ENCODE measurements at places on chromosomes 1 and 21.

DNA sequence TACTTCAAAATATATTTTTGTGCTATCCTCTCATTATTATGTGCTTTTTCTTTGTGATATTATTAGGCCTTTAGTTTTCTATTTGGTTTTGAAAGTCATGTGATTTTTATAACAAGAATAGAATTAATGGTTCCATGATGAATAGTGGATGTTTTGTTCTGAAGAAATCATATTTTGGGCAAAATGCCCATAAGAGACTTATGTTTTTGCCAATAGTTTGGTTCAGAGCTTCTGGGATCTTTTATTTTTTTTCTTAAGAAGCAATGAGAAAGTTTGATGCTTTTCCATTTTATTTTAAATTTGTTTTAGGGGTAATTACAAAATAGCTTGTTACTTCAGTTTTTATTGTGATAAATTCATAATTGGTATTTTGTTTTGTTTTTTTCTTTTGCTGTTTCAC, 49.8 kb downstream of the LYPLAL1 start:
- DNase-seq = no peak

DNA sequence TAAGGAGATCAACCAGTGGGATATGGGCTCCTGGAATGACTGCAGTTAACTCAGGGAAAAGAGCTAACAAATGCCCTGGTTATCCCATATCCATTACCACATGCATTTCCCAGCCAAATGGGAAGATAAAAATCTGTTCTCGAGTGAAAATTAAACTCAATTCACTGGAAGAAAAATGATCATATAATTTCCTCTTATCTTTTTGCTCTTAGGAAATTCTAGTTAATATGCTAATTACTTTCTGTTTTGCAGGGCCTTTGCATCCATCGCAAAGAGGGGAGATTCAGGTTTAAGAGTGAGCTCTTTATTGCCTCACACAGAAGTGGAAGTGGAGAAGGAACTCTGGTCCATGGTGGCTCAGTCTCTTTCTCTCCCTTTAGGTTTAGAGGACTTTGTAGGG, 3.9 kb upstream of the IL24 start:
- no peak for DNase-seq

GRCh38 chr1:215484171-215484939, 82.7 kb upstream of the KCTD3 start:
- no peak for DNase-seq

- DNase-seq = peak; percentile 50
Observed at GRCh38 chr1:18901952-18902522, 318 bp downstream of the ALDH4A1 start.

GRCh38 chr1:182601416-182601786, 2.8 kb downstream of the RGS16 start:
- DNase-seq = peak; percentile 82

- DNase-seq = no peak
Observed at GRCh38 chr21:34612056-34612455, 2.9 kb downstream of the RCAN1 start.

DNA sequence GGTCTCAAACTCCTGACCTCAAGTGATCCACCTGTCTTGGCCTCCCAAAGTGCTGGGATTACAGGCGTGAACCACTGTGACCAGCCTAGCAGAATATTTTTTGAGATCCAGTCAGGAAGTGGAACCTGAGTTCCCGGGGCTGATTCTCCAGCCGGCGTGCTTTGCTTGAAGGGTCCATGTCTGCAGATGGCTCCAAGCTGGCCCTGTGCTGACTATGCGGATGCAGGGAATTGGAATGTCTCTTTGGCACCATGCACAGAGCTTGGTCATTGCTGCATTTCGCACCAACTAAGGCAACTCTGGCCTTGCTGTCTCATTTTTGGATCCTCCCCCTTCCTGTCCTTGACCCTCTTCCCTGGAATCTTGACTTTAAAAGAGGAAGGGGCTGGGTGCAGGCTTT, 28.1 kb downstream of the ARHGEF10L start:
- no peak for DNase-seq

GRCh38 chr21:43907751-43908150, 42.7 kb downstream of the AGPAT3 start:
- no peak for DNase-seq

DNA sequence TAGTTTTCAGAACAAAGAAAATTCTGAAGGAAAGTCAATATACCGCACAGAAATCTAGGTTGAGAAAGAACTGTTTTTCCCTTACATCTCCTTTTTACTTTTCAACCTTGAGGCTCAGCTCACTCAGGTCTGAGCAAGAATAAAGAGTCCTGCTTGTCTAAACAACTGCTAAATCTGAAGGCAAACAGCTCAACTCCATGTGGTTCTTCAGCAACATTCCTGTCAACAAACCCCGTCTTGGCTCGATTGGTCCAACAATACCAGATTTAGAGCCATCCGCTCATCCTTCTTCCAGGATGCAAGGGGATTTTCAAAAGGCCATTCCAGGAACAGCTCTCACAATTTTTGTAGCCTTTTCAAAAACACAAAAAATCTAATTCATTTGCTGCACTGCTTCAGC, 119.8 kb downstream of the HLCS start:
- DNase-seq = no peak

DNA sequence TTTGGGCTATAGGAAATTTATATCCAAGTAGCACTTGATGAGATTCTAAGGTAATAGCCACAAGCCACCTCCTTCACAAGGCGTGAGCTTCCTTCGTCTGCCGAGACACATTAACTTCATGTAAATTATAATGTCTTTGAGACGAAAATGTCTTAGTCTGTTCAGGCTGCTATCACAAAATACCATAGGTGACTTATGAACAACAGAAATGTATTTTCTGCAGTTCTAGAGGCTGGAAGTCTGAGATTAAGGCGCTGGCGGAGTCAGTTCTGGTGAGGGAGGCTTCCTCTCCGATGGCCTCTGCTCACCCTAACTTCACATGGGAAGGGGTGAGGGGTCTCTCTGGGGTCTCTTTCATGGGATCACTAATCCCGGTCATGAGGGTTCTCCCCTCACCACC, 133.0 kb downstream of the ETS2 start:
- DNase-seq = no peak

DNA sequence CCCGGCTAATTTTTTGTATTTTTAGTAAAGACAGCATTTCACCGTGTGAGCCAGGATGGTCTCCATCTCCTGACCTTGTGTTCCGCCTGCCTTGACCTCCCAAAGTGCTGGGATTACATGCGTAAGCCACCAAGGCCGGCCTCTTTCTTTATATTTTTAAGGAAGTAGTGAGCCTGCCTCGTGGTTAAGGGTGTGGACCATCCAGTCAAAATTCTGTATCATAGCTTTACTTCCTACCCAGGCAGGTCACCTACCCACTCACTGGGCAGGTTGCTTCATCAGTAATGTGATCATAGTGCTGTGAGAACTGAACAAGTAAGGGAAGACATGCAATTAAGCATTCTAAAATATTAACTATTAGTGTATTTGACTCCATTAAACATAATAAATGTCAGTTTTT, 8.1 kb upstream of the ACOT7 start:
- no peak for DNase-seq

- DNase-seq = no peak
Observed at GRCh38 chr1:204615881-204616280, 69.7 kb downstream of the LRRN2 start.

GRCh38 chr1:107990606-107991005, 25.6 kb upstream of the VAV3 start:
- no peak for DNase-seq

DNA sequence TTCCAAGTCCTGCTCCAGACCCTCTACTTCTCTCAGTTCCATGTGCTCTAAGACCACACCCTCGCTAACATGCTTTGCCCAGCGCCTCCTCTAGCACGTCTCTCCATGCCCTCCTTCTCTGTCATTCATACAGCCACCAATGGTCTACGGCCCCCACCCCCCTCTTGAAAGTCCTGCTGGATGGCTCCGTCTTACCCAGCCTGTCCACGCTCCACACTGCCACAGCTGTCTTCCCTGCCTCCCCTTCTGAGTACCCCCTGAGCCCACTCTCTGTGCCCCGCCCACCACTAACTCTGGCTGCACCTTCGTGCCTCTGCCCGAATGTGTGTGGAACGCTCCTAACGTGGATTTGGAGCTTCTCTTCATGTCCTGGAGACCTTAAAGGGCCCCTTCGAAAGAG, 244.6 kb downstream of the TRABD2B start:
- DNase-seq = no peak

GRCh38 chr1:173545688-173546087, 57.2 kb downstream of the SLC9C2 start:
- no peak for DNase-seq

- DNase-seq = no peak
Observed at GRCh38 chr1:26288311-26288941, 8.5 kb downstream of the SH3BGRL3 start.

- DNase-seq = no peak
Observed at GRCh38 chr21:28442624-28443023, 550.1 kb downstream of the LTN1 start.

Data from D341Med (cell line).